ENCODE measurements at places on chromosomes 6 and 20. TPM values are rescaled to one million over a fixed set of nuclear protein-coding genes. Genes with fewer than 3 reads are reported as not detected.
A peak's percentile ranks its signal among the peaks of the same experiment; 100 is the strongest.

Gene ESR1
- 1.3 TPM for total RNA-seq

- peaks cover 7% of the 10 kb centered on the region for H3K4me1 ChIP-seq
- peak overlapping the region; percentile 31 for H3K27ac ChIP-seq
- DNase-seq = peak; percentile 70
Observed at GRCh38 chr6:44593539-44593944, 206.0 kb downstream of the CDC5L start.

- H3K36me3 ChIP-seq = no peaks in the 10 kb centered on the region
- H3K4me3 ChIP-seq = no peak overlapping the region
- H3K4me1 ChIP-seq = no peaks in the 10 kb centered on the region
- H3K27me3 ChIP-seq = no peaks in the 10 kb centered on the region
Observed at GRCh38 chr6:108203189-108204112, 37.6 kb downstream of the NR2E1 start.

Gene OR12D3
- not detected for total RNA-seq

Gene SLC22A7
- total RNA-seq = not detected

GRCh38 chr20:4488407-4489339 lies 233.0 kb upstream of the PRND start:
- H3K36me3 ChIP-seq = no peaks in the 10 kb centered on the region
- H3K27ac ChIP-seq = no peak overlapping the region
- no peak overlapping the region for H3K4me3 ChIP-seq

Gene AIG1
- 23.8 TPM for total RNA-seq

GRCh38 chr6:150138638-150139037 lies 4.2 kb upstream of the PPP1R14C start:
- no peaks in the 10 kb centered on the region for H3K4me1 ChIP-seq
- peaks cover 4% of the 10 kb centered on the region for H3K36me3 ChIP-seq
- no peak overlapping the region for H3K4me3 ChIP-seq
- no peak overlapping the region for H3K27ac ChIP-seq

Gene OLIG3
- total RNA-seq = 0.41 TPM

DNA sequence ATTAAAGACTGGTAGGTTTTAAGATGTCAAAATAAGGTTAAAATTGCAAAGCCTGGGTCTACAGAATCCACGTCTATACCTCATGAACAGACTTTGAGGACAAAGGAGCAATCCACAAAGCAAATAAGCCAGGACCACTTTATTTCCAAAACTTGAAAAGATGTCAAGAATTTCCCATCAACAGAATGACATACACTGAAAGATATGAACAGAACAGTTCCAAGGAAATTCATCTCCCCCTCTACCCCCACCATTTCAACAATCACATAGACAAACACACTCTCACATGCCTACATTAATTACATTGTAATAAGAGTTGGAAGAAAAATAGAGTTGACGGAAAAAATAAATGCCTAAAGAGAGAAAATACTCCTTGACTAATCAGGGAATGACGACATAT lies 45.2 kb upstream of the NHSL1 start:
- peak overlapping the region; percentile 1 for H3K27ac ChIP-seq
- DNase-seq = no peak
- H3K36me3 ChIP-seq = no peaks in the 10 kb centered on the region
- peaks cover 22% of the 10 kb centered on the region for H3K27me3 ChIP-seq

Gene TRDN
- total RNA-seq = not detected

DNA sequence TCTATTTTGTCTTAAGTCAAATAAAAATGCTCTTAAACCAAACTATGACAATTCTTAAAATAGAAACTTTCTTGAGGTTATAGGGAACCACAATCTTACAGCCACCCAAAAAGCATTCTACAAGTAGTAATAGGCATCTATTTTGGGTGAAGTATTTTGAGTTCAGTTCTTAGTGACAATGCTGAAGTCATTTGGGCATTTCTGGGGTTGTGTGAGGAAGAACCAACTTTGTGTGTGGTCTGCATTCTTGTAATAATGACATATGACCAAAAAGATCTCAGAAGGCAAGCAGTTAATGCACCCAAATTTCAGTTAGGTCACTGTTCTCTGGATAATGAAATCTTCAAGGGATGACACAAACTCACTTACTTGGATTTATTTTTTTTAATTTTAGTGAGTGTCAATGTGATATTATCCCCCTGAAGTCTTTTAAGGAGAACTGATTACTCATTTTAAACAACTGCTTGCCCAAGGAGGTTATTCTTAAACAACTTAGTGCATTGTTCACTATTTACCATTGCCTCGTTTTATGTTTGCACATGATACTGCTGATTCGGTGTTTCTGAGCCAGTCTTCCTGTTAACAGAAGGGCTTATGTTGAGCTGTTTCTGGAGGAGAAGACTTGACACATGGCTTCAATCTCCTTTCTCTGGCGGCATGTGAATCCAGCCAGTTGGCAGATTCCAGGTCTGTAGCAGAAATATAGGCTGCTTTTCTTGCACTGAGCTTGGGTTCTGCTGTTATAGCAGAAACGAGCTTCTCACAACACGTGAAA lies 618.9 kb downstream of the BCKDHB start:
- no peaks in the 10 kb centered on the region for H3K4me1 ChIP-seq
- H3K27me3 ChIP-seq = no peaks in the 10 kb centered on the region
- no peak overlapping the region for H3K4me3 ChIP-seq
- no peak overlapping the region for H3K27ac ChIP-seq

Gene SOBP
- 0.44 TPM for total RNA-seq

DNA sequence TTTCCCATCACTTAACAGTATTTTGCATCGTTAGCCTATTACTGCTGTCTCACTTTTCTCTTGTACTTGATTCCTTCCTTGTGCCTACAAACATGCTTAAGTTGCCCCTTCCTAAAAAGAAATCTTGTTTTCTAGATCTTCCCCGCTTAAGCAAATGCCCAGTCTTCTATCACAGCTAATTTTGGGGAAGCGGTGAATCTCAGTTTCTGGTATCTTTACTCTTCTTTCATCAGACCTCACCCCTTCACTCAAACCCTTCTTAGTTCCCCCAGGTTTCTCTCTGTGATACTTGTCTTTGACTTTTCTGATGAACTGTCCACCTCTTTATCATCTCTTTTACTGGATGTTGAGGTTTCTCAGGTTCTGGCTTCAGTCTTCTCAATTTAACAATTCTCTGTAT lies 14.2 kb downstream of the VAPB start:
- H3K36me3 ChIP-seq = no peaks in the 10 kb centered on the region
- H3K4me3 ChIP-seq = no peak overlapping the region
- H3K4me1 ChIP-seq = peaks cover 17% of the 10 kb centered on the region
- DNase-seq = no peak

GRCh38 chr6:10403385-10404106 lies 11.3 kb downstream of the TFAP2A start:
- H3K4me1 ChIP-seq = peaks cover 12% of the 10 kb centered on the region
- peaks cover 14% of the 10 kb centered on the region for H3K36me3 ChIP-seq
- DNase-seq = no peak
- H3K4me3 ChIP-seq = peak overlapping the region; percentile 92
- H3K27me3 ChIP-seq = peaks cover 82% of the 10 kb centered on the region
- H3K27ac ChIP-seq = peak overlapping the region; percentile 75

Gene HLA-DMA
- total RNA-seq = 19.4 TPM

DNA sequence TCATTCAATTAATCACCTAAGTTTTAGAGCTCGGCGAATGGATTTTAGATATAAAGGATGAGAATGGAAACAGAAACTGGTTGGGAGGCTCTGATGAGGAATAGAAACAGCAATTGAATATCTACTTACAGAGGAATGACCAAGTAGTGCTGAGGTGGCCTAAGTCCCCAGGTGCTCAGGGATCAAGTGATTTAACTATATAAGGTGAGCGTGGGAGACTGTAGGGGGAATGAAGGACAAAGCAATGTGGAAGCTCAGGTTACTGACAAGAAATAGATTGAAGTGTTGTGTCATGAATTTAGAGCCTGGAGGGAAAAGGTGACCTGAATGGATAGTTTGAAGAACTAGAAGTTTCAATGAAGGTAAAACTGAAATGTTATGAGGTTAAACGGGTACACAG lies 495.4 kb upstream of the SOX4 start:
- H3K27me3 ChIP-seq = no peaks in the 10 kb centered on the region
- H3K27ac ChIP-seq = no peak overlapping the region
- no peak overlapping the region for H3K4me3 ChIP-seq
- H3K36me3 ChIP-seq = no peaks in the 10 kb centered on the region
- no peak for DNase-seq
- peaks cover 11% of the 10 kb centered on the region for H3K4me1 ChIP-seq

DNA sequence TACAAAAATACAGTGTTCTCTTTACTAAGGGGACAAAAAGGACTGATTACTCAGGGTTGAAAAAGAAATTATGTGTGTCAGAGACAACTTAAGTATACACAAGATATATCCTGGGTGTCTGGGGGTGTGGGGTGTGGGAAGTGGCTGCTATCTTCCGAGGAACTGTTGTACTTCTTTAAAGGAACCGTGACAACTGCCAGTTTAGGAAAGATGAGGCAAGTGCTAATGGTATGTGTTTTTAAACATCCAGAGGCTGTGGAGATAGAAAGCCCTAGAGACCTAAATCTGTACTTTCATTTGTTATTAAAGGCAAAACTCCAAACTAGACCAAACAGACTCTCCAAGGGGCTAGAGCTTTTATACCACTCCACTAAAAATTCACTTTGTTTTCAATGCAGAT lies 95.6 kb downstream of the SNAP25 start:
- H3K27me3 ChIP-seq = peaks cover 26% of the 10 kb centered on the region
- no peak for DNase-seq
- no peak overlapping the region for H3K27ac ChIP-seq
- H3K4me1 ChIP-seq = no peaks in the 10 kb centered on the region
- no peaks in the 10 kb centered on the region for H3K36me3 ChIP-seq

DNA sequence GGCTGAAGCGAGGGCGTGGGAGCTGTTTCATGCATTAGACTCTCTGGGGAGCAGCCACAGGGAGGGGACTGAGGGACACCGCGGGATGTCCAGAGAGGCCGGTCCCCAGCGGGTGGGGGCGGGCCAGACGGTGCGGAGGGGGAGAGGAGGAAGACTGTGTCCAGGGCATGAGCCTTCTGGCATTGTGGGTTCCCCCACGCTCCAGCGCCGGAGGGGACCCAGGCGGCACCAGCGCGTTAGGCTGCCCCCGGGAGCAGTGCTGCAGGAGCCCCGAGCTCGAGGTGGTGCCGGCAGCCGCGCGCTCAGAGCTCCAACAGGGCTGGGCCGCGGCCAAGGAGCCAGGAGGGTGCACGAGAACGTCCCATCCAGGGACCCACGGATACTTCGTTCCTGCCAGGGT lies 14.4 kb downstream of the SLC22A3 start:
- no peaks in the 10 kb centered on the region for H3K4me1 ChIP-seq
- H3K27me3 ChIP-seq = peaks cover 10% of the 10 kb centered on the region
- no peak overlapping the region for H3K4me3 ChIP-seq
- no peak overlapping the region for H3K27ac ChIP-seq
- DNase-seq = no peak
- H3K36me3 ChIP-seq = no peaks in the 10 kb centered on the region

Gene SMLR1
- not detected for total RNA-seq

DNA sequence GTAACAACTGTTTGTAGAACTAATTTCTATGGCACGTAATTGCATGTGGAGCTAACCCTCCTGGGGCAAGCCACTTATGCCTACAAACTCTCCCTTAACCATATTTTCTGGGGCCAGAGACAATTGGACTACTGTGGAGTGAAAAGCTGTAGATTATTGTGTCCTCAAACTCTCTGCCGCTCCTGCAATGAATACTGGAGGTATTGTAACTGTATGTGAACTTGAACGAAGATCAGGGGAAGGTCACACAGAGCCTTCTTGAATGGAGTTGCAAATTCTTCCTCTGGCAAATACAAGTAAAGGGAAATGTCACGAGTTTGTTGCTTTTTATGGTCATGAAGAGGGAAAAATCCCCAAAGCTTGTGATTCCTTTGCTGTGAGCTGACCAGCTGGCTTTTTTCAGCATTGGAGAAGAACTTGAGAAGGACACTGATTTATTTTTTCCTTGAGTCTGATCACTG lies 18.2 kb downstream of the AKAP12 start:
- H3K27me3 ChIP-seq = peaks cover 9% of the 10 kb centered on the region
- H3K4me3 ChIP-seq = no peak overlapping the region
- H3K36me3 ChIP-seq = no peaks in the 10 kb centered on the region
- no peaks in the 10 kb centered on the region for H3K4me1 ChIP-seq
- no peak for DNase-seq

DNA sequence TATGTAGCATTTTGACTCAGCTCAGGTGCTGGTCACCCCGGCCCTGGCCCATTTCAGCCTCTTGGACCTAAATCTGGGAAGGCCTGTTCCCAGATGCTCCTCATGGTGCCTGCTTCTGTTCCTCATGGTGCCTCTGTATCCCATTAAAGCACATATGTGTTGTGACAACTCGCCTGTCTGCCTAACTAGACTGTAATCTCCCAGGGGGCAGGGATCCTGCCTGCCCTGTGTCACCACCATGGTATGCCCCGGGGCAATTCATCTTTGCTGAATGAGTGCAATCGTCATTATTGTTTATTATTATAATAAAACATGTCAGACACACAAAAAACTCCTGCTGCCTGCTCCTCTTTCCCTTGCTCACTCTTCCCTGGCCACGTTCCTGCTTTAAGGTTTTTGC lies 62.0 kb downstream of the ZFP64 start:
- DNase-seq = no peak
- no peak overlapping the region for H3K4me3 ChIP-seq
- H3K27me3 ChIP-seq = no peaks in the 10 kb centered on the region

- peak overlapping the region; percentile 38 for H3K27ac ChIP-seq
- H3K27me3 ChIP-seq = peaks cover 15% of the 10 kb centered on the region
- H3K4me1 ChIP-seq = peaks cover 13% of the 10 kb centered on the region
- no peaks in the 10 kb centered on the region for H3K36me3 ChIP-seq
Observed at GRCh38 chr6:138800377-138801150, 4.7 kb downstream of the ECT2L start.

Gene TRIM15
- total RNA-seq = 0.84 TPM

Gene CYP39A1
- not detected for total RNA-seq

DNA sequence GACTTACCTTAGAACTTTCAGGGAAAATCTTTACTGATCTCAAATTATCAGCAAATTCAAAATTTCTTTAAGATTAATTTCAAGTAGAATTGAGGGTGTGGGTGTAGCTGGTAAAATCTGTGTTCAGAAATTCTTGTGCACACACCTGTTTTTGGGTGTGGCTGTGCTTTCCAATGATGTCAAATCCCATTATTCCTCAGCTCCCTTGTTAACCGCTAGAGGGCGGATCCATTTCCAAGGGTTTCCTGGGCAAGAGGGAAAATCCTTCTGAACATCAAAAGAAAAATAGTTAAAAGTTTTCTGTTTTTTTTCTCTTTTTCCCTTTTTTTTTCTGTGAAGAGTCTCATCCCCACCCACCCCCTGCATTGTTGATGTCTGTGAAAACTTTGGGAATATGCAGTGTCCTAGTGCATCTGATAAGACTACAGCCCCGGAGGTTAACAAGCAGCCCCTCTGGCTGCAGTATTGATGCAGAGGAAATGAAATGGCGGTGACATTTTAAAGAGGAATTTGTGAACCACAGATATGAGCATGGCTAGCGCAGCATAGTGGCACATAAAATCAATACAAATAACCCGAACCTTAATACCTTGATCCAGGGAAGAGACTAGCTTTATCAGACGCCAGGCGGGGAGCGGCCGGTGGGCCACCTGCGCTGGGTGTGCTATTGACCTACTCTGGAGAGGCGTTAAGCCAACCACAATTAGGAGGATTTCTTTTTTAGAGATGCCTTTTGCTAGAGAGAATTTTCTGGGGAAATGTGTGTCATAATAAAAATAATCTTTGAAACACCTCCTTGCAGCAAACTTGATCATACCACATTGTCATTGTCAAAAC lies 130.9 kb downstream of the FOXA2 start:
- no peak overlapping the region for H3K4me3 ChIP-seq
- no peaks in the 10 kb centered on the region for H3K36me3 ChIP-seq
- no peaks in the 10 kb centered on the region for H3K27me3 ChIP-seq
- no peak overlapping the region for H3K27ac ChIP-seq
- no peak for DNase-seq
- H3K4me1 ChIP-seq = no peaks in the 10 kb centered on the region

Measured in activated T-cell treated with anti-CD3 and anti-CD28 coated beads, Interleukin-2, amount 50 U/mL, for 72 hours (primary cell).